ENCODE measurements at places on chromosomes 11 and 22.

- no peak for DNase-seq
Observed at GRCh38 chr11:122354025-122354697, 238.1 kb upstream of the BLID start.

- no peak for DNase-seq
Observed at GRCh38 chr11:99325847-99326246, 305.1 kb downstream of the CNTN5 start.

- DNase-seq = no peak
Observed at GRCh38 chr11:8610532-8611116, 16.6 kb upstream of the STK33 start.

- no peak for DNase-seq
Observed at GRCh38 chr11:16857186-16857585, 118.7 kb downstream of the C11orf58 start.

DNA sequence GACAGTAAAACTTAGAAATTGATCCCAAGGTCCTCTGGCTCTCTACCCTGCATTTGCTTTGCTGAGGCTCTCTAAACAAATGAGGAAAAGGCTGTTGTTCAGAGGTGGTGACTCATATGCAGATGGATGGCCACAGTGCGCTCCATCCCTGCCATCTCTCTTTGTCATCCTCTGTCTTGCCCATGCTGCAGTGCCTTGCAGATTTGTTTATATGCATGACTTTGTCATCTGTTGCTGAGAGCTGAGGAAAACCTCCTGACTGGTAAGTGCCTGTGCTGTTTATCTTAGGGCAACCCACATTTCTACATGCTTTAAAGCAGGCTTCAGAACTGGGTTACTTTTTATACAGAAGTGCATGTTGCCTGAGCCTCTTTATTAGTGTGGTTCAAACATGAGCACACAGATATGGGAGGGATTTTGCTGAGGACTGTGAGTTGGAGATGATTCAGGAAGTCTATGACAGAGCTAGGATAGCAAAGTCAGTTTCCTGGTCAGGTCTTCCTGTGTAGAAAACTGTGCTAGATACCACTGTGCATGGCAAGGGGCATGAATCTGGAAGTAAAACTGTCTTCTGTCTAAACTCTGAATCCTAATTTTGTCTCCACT lies 57.4 kb downstream of the JAM3 start:
- DNase-seq = no peak

DNA sequence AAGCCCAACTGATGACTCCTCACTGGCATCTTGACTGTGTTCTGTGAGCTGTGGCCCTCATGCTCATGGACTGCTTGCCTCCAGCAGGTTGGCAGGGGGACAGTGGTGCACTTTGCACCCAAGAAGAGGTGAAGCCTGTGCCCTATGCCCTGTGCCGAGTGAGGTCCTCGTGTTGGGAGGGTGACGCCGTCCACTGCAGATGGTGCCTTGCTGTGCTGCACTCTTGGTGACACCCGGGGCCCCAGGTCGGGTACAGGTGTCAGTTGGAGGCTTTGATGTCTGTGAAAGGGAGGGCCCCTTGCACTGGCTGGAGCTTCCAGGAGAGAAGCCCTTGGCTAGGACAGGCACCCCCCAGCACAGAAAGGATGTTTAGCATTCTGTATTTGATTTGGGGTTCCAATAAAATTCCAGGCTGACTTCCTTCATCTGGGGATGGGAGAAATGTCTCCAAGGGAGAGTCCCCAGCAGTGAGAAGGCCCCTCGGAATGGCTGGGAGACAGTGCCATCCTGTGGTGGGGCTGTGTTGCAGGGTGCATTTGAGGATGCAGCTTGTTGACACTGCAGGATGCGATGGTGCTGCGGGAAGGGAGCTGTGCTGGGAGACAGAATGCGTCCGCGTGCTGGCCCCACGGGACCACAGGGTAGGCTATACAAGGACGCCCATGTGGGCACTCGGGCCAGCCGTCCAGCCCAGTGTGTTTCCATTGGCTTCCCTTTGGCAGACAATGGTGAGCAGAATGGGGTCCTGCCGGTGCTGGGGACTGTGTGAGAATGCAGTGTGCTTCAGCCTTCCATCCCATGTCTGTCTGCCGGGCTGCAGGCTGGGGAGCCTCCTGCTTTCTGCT lies 2.5 kb upstream of the ZDHHC8 start:
- peak; percentile 50 for DNase-seq

- DNase-seq = no peak
Observed at GRCh38 chr22:26008587-26008986, 160.7 kb upstream of the SEZ6L start.

GRCh38 chr11:116932181-116932580 lies 94.8 kb upstream of the APOA1 start:
- no peak for DNase-seq

DNA sequence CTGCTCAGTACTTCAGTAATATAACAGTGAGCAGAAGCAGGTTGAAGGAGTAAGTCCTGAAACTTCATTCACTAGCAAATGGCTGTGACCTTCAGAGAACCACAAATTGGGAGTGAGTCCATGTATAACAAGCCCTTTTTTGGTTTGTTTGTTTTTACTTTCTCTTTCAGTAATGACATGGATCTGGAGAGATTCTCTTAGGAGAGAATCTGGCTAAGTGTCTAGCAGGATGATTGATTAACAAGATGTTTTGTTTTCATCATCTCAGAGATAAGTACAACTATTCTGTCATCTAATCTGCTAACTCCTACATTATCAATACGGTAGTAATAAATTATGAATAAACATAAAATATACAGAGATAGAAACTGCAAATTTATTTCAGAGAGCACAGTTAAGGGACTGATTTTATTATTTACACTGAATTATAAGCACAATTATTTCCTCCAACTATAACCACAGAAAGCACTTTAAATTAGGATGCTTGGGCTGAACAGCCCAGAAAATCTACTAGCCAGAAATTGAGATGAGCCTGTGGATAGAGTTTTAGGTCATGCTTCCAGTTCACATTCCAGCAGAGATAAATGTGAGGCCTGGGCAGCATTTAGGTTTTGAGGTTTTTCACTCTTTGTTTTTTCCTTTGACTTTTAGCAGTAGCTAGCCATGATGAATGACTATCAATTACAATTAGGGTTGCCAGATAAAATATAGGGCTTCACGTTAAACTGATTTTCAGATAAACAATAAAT lies 429.3 kb upstream of the FAT3 start:
- DNase-seq = no peak

DNA sequence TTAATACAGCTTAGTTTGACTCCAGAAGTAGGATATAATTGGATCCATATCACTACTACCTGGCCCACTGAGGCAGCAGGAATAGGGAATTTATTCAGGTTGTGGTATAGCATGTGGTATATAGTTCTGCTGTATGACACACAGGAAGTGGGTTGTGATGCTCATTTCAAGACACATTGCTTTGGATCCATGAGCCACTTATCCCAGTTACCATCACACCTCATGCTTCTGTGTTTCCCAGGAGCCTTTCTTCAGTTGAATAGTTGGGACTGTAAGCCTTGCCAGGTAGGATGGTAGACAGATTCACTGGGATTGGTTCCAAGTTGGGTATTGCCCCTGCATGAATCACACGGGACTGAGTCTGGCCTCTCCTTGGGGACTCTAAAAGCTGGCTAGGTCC lies 9.9 kb upstream of the SLC37A2 start:
- no peak for DNase-seq

GRCh38 chr11:57982776-57983175 lies 40.9 kb upstream of the OR9Q1 start:
- no peak for DNase-seq

- DNase-seq = no peak
Observed at GRCh38 chr11:73173755-73174494, 31.8 kb upstream of the FCHSD2 start.

- DNase-seq = no peak
Observed at GRCh38 chr22:27344546-27344945, 457.0 kb downstream of the MN1 start.

GRCh38 chr22:41915035-41915785 lies at the start of gene SHISA8:
TSS of gene SHISA8 (minus strand) at chr22:41915074. CDS start at chr22:41914667, 407 bp downstream.
- peak; percentile 66 for DNase-seq

GRCh38 chr11:84865257-84865656 lies 761.9 kb downstream of the DLG2 start:
- DNase-seq = no peak

DNA sequence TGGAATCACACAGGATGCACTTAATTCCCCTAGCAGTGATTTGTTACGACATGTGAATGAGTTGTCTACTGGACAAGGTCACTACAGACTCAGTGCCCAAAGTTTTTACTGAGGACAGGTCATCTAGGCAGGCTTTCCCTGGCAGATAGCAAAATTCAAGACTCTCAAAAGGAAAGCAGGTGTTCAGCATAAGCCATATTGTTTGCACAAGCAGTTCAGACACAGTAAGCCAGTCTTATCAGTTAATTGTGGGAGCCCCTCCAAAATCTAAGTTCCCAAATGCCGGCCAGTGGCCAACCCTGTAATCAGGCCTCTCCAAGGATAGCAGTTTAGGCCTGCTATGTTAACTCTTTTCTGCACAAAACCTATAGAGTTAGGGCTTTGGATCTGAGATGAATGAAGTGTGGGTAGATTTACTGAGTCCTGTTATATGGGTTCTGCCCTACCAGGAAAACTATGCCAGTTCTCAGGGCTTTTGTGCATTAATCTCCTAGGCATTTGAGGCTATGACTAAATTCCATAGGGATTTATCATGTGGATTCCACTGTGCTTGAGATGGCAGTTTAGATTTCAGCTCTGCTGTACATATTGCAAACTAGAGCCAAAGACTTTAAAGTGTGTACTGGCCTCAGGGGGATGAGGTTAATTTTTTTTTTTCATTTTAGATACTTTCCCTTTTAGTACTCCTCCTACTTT lies 4.8 kb upstream of the ARHGEF12 start:
- no peak for DNase-seq

GRCh38 chr11:121341609-121342008 lies 49.0 kb downstream of the SC5D start:
- no peak for DNase-seq

GRCh38 chr11:58927393-58928106 lies 11.7 kb upstream of the GLYATL1 start:
- DNase-seq = no peak

GRCh38 chr11:69111624-69112542 lies 43.9 kb upstream of the SMIM38 start:
- no peak for DNase-seq

DNA sequence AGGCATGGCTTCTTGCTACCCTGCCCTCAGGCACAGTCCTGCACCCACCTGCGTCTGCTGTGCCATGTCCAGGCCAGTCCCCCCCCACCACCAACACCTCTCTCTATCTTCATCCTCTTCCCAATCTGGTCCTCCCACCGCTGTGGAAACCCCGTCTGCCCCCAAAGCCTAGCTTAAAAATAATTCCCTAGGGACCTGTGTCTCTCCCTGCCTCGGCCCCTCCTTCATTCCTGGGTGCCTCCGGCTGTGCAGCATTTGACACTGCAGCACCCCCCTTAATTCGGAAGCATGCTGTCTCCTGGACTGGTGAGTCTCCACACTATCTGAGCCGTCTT lies 2.5 kb upstream of the ASCL2 start:
- no peak for DNase-seq

GRCh38 chr22:36933629-36934417 lies 20.4 kb downstream of the CSF2RB start:
- no peak for DNase-seq
